ENCODE measurements at places on chromosomes 1 and 21. TPM values are rescaled to one million over a fixed set of nuclear protein-coding genes. Genes with fewer than 3 reads are reported as not detected.

DNA sequence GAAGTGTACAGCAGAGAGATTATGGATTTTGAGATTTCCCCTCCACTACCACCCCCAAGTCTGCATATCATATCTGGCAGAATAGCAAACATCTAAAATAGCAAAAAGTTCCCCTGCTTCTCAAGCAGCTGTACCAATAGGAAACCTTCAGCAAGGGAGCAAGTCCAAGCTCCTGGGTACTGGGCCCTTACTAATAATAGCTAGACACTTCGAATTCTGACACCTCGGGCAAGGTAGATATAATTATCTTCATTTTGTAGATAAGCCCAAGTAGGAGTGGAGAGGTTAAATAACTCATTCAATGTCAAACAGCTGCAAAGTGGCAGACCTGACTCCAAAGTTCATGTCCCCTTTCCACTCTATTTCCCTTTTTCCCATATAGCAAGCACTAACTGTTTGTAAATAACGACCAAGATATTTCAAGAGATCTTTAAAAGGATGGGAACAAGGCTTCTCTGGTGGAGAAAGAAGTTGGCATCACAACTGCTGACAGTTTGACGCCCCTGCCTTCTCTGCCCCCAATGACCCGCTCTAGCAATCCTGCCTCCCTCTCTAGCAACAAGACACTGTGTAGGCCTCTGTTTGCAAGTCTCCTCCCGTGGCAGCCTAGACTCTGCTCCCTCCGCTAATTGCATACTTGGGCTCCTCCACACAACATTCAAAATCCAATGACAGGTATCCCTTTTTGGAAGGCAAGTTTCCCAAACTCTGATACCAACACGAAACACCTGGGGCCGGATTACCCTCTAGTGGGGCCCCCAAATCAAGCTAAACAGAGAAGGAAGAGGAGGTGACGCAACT is 18.7 kb upstream of the ADAR start:
- H3K4me3 ChIP-seq, result peak overlapping the region; percentile 81
- H3K27ac ChIP-seq, result peak overlapping the region; percentile 90
- peaks cover 6% of the 10 kb centered on the region for H3K4me1 ChIP-seq
- no peaks in the 10 kb centered on the region for H3K36me3 ChIP-seq
- no peak for DNase-seq

DNA sequence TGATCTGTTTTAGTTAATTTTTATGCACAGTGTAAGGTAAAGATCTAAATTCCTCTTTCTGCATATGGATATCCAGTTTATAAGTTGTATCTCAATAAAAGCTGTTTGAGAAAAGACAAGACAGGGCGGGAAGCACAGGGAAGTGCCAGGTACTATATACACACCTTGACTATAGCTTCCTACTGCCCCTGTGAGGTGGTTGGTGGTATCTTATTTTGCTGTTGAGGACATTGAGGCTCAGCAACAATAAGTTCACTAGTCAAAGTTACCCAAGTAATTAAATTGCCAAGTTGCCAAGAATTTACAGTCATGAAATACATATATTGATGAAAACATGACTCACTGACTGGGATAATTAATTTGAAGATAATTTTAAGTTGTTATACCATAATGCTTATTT is 109.1 kb downstream of the CD247 start:
- H3K36me3 ChIP-seq, result peaks cover 65% of the 10 kb centered on the region
- H3K27ac ChIP-seq, result no peak overlapping the region
- no peak overlapping the region for H3K4me3 ChIP-seq
- no peaks in the 10 kb centered on the region for H3K27me3 ChIP-seq
- no peak for DNase-seq

DNA sequence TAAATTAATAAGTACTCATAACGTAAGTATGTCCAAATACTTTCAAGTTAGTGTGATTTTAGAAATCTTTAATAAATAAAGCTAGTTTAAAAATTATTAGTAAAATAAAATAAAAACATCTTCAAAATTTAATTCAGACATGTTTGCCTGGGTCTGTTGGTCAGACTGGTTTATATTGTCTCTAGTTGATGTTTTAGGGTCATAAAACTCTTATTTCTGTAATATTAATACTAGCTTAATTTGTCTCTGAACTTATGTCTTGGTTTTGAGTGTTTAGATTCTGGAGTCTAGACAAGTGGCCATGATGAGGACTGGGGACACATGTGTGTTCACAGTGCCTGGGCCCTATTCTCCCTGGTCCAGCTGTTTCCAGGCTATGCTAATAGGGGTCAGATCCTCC is 184.5 kb upstream of the TNR start:
- no peaks in the 10 kb centered on the region for H3K27me3 ChIP-seq
- H3K4me1 ChIP-seq, result no peaks in the 10 kb centered on the region
- no peaks in the 10 kb centered on the region for H3K36me3 ChIP-seq
- H3K4me3 ChIP-seq, result no peak overlapping the region
- no peak overlapping the region for H3K27ac ChIP-seq

- peaks cover 7% of the 10 kb centered on the region for H3K36me3 ChIP-seq
- H3K4me1 ChIP-seq, result no peaks in the 10 kb centered on the region
- no peak overlapping the region for H3K4me3 ChIP-seq
- no peak overlapping the region for H3K27ac ChIP-seq
- no peak for DNase-seq
- H3K27me3 ChIP-seq, result no peaks in the 10 kb centered on the region
Measured at GRCh38 chr1:227257964-227258363, 60.3 kb downstream of the CDC42BPA start.

DNA sequence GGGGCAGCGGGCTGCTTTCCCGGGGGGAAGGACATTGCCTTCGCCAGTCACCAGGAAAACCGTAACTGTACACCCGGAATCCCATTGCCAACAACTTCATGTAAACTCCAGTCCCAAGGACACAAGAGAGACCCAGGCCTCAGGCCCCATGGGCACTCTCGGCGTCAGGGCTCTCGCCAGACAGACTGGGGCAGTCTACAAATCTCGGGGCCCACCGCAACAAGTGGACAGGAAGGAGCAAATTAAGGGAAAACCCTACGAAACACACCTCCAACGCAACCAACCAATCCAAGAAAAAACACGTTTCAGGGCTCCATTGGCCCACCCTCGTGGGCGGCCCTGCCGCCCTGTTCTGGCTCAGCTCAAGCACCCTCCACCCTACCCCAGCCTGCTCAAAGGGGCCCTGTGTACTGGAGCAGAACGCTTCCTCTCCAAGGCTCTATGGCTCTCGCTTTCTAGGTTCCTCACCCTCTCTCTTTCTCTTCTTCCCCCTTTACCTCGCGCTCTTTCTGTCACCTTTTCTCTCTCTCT is 4.6 kb upstream of the ZNF678 start:
- no peak overlapping the region for H3K4me3 ChIP-seq
- DNase-seq, result no peak
- H3K4me1 ChIP-seq, result no peaks in the 10 kb centered on the region
- no peaks in the 10 kb centered on the region for H3K36me3 ChIP-seq

- no peak overlapping the region for H3K27ac ChIP-seq
- H3K4me3 ChIP-seq, result no peak overlapping the region
- peak; percentile 20 for DNase-seq
- H3K36me3 ChIP-seq, result peaks cover 8% of the 10 kb centered on the region
- H3K27me3 ChIP-seq, result no peaks in the 10 kb centered on the region
Measured at GRCh38 chr21:36422279-36423098, 37.3 kb downstream of the CHAF1B start.

DNA sequence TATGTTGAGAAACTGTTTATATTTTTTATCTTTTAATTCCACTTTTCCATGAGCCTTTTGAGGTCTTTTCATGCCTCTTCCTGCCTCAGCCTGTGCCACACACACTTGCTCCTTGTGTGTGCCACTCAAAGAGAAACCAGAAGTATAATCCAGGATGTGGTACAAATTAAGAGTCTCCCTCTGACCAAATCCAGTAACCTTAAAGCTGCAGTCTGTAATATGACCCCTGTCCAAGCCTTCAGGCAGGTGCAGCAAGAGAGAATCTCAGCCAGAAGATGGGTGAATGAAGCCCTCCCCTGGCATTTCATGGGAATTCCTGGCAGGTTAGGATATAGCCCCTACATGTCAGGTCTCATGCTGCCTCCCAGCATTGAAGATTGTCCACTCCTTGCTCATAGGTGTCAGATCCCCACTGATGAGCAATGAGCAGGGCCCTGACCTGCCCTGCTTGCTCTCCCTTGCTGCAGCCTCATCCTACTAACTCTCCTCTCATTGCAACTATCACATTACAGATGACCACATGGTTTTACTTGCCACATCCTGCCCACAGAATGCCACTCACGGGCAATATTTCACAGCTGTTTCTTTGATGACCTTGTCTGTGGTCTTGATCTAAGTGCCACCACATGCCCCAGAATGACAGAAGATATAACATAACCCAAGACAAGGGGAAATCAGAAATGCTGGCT is 169.3 kb downstream of the SEC16B start:
- H3K27me3 ChIP-seq, result no peaks in the 10 kb centered on the region
- no peaks in the 10 kb centered on the region for H3K36me3 ChIP-seq
- no peak overlapping the region for H3K4me3 ChIP-seq
- H3K27ac ChIP-seq, result no peak overlapping the region

The B3GALT5 gene
- total RNA-seq, result not detected

The FMOD gene
- total RNA-seq, result 73.9 TPM
